ENCODE measurements at places on chromosomes 5 and 9.
A peak's percentile ranks its signal among the peaks of the same experiment; 100 is the strongest.

- no peak for DNase-seq
Measured at GRCh38 chr9:79477955-79478771, 93.6 kb upstream of the TLE4 start.

DNA sequence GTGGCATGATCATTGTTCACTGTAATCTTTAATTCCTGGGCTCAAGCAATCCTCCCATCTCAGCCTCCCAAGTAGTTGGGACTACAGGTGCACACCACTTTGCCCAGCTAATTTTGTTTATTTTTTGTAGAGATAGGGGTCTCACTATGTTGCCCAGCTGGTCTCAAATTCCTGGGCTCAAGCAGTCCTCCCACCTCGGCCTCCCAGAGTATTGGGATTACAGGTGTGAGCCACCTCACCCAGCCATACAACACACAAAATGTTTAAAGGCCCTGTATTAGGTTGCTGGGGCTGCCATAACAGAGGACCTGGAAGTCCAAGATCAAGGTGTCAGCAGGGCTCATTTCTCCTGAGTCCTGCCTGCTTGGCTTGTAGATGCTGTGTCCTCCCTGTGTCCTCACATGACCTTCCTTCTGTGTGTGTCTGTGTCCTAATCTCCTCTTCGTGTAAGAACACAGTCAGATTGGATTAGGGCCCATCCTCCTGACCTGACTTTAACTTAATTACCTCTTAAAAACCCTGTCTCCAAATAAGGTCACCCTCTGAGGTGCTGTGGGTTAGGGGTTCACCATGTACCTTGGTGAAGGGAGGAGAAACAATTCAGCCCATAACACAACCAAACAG, 5.4 kb downstream of the UBE2QL1 start:
- DNase-seq: no peak

DNA sequence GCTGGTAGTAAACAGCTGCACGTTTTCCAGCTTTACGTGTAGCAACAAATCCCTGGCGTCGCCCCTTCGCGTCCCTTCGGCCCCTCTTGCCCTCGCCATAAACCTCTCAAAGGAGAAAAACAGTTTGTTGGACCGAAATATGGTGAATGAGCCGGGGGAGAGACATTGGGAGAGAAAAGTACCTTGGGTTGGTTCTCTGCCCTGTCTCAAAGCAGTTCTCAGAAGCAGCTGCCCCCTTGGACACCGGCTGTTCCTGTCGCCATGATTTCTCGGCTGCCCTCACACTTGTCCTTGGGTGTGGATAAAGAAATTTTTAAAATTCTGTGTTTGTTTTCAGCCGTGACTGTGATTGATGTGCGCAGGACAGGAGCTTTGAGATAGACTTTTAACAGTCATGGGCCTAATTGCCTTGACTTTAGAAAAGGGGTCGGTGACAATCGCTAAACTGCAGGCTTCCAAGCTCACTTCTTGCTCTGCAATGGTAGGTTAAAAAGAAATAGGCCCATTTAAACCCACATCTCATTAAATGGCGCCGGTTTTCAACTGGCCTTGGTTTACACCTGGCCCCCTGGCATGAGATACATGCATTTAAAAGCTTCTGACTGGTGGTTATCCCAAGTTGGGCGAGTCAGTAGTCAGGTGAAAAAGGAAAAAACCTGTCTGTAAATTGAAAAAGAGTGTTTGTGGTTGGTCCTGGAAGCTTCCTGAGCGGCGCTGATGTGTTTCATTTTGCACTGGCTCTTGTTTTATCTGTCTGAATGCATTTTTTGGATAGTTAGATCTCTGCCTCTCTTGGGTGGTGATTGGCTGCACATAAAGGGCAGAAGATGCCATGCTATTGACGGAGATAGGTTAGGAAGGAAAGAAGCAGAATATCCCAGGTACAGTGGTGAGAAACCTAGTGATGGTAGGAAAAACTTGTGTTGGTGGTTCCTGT, 983 bp downstream of the RCL1 start:
- DNase-seq: no peak

DNA sequence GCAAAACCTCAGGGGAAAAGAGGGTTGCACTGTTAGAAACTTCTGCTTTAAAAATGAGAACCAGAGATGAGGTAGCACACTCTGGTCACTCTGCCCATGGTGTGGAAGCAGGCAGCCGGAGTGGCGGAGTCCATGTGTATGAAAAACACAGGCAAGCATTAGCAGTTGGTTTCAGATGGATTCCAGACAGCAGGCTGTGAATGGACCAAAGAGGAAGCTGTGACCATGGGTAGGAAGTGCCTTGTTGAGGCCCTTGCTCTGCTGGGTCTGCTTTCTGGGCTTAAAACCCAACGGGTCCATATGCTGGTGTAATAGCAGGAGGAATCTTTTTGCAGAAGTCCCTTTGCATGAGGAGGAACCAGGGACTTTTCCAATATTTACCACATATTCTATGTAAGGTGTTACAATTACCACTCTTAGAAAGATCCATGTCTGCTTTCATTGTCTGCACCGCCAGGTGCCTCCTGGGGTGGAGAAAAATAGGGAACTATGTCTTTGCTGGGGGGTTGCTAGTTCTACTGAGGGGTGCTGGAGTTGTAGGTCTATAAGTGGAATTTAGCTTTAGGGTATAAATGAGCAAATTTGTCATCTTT, 77.0 kb downstream of the ANKRD55 start:
- no peak for DNase-seq

- DNase-seq: no peak
Measured at GRCh38 chr9:74960561-74960960, 7.8 kb upstream of the C9orf40 start.

DNA sequence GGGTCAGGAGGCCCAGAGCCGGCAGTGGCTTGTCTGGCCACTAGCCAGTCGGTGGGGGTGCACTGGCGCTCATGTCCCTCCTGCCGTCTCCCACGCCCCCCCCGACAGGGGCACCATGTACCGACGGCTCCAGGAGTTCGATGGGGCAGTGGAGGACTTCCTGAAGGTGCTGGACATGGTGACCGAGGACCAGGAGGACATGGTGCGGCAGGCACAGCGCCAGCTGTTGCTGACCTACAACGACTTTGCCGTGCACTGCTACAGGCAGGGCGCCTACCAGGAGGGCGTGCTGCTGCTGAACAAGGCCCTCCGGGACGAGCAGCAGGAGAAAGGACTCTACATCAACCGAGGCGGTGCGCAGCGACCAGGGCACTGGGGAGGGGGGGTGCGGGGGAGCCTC, 8.1 kb downstream of the TTC16 start:
- DNase-seq: no peak

- DNase-seq: no peak
Measured at GRCh38 chr9:102047549-102047948, 309.1 kb upstream of the GRIN3A start.

DNA sequence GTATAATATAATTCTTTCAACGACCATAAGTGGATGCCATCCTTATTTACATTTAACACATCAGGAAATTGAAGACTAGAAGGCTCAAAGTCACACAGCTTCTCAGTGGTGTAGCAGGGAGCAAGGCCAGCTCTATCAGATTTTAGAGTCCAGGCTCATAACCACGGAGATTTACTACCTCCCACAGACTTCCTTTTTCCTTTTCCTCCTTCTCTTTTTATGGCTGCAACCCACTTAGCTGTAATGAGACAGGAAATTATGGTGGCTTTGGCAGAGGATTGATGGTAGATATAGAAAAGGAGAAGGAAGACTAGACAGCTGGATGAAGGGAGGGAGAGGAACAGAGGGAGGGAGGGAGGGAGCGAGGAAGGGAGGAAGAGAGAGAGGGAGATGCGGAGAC, 47.4 kb downstream of the SPEF2 start:
- no peak for DNase-seq

DNA sequence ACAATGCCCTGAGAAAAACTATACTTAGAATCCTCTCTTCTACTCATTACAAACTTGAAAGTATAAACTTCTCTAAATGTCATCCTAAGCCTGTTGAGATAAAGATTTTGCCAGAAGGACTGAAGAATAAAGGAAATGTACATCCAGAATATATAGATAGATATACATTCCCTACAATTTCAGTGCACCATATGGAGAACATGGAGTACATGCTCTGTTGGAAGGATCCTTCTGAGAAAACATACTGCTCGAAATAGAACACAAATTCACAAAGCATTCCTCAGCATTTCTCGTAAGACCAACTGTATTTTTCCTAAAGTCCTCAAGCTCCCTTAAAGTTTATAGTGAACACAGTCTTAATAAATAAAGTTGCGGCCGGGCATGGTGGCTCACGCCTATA, 69.7 kb upstream of the RASA1 start:
- DNase-seq: no peak

GRCh38 chr5:108193021-108193795, 188.7 kb downstream of the FBXL17 start:
- DNase-seq: no peak

- DNase-seq: no peak
Measured at GRCh38 chr9:79569814-79570447, 1.8 kb upstream of the TLE4 start.

GRCh38 chr5:172699999-172700364, 58.9 kb downstream of the NEURL1B start:
- DNase-seq: no peak

DNA sequence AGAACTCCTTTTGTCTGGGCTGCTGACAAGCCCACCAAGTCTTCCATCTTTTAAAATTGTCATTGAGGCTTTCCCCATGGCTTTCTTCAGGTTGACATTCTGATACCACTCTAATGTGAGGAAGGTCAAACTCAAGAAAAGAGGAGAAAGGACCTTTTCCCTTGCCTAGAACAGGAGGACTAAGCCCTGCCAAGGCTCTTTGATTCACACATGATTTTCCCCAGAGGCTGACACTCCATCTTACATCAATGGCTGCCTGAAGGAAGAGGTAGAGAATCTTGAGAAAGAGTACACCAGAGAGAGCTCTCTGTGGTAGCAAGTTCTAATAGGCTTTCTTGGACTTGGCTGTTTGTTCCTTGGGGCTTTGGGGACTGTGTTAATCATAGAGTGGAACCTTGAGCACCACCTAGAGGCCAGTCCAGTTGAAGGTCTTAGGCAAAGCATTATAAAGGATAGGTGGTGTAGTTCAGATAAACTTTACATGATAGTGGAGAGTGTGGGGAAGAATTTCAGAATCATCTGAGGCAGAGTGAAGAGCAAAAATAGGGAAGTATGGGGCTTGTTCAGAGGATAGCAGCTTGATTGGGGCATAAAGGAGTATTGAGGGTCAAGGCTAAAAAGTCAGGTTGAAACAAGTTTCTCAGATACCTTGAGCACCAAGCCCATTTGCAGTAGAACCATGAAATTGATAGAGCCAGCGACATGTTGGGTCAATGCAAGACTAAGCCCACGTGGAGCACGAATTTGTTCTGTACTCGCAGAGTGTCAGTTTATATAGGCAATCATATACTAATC, 36.7 kb downstream of the NDFIP1 start:
- DNase-seq: peak; percentile 20

DNA sequence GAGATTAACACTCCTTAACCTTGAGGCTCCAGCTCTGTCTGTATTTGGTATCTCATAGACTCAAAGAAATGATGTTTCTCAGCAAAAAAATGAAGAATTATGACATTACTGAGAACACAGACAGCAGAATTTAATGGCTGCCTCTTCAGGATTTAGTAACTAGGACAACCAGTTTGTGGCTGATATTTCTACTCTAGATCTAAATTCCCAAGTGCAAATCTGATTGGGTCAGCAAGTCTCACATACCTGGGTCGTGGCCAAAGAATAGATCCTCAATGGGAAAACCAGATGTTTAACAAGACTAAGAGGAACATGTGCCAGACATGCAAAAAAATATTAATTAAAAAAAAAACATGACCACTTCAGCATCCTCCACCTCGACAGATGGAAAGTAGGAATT, 608.9 kb downstream of the DTWD2 start:
- no peak for DNase-seq

- DNase-seq: no peak
Measured at GRCh38 chr9:101073122-101073521, 44.6 kb downstream of the PLPPR1 start.

- no peak for DNase-seq
Measured at GRCh38 chr5:61532983-61533382, 200.9 kb downstream of the ZSWIM6 start.

GRCh38 chr5:76715736-76716455, at the start of gene F2R:
TSS of gene F2R (plus strand) at chr5:76716126. CDS start at chr5:76716308, 182 bp downstream.
- DNase-seq: no peak

DNA sequence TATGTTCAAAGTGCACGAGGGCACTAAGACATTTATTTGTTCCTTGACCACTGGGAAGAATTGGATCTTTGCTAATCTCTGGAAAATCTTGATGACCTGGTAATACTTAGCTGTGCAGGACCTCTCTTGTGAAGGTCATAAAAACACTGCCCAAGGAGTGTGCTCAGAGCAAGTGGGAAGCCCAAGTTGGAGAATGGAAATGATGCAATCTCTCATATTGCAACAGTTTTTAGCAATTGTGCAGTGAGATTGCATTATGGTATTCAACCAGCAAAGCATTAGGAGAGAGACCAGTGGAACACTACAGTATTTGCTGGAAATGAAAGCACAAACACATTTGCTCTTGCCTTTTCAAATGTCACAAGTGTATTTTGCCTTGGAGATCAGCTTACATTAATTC, 34.5 kb downstream of the TXNDC8 start:
- DNase-seq: no peak

- peak; percentile 6 for DNase-seq
Measured at GRCh38 chr5:135398160-135398854, 724 bp downstream of the MACROH2A1 start.

DNA sequence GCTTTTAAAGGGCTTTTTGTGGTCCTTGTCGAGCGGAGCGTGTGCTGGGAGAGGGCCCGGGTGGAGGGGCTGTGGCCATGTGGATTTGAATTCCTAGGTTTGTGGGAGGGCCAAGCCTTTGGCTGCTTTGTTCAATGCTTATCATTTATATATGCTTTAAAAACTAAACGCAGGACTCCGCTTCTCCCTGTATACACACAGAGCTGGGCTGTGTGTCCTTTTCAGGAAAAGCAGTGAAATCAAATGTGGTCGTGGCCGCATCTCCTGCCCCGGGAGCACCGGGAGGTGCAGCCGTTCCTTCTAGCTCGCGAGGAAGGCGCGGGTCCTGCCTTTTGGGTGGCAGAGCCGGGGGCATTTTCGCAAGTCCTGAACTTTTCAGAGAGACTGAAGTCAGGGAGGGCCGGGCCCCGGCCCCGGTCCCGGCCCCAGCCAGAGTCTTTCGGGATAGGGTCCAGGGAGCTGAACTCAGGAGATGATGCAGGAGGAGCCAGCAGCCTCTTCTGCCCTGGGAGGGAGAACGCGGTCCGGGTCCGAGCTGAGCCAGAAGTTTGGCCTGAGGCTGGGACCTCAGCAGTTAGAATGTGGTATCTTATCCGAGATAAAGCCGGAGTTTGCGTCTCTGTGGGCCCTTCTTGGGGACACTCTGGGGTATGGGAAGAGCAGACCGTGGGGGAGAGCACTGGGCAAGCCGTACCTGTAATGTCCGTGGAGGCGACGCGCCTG, 158.8 kb downstream of the C9orf152 start:
- peak; percentile 8 for DNase-seq

GRCh38 chr5:16929831-16930230, 6.3 kb downstream of the MYO10 start:
- DNase-seq: no peak

DNA sequence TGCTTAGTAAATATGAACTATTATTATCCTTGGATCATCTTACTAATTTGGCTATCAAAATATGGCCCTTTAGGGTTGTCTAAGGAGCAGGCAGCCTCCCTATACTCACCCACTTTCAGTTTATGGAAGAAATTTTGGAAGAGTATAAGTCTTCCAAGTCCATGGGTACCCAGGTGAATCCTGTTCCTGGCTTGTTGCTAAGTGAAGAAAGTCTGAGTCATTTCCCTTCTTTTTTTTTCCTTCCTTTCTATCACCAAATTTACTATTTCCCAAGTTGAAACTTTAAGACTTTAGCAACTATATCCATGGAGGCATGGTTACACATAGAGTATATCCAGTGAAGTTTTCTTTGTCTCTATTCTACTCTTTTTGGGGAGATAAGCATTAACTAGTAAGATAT, 184.0 kb upstream of the ACTBL2 start:
- no peak for DNase-seq

GRCh38 chr9:138076650-138077009, 199.0 kb downstream of the CACNA1B start:
- DNase-seq: no peak

Data from stimulated activated CD4-positive, alpha-beta T cell treated with anti-CD3 and anti-CD28 coated beads, TNF-alpha, amount 100 ng/mL, for 24 hours (primary cell).